Central memory CD8-positive, alpha-beta T cell (primary cell): ENCODE measurements at places on chromosomes 4 and X.

DNA sequence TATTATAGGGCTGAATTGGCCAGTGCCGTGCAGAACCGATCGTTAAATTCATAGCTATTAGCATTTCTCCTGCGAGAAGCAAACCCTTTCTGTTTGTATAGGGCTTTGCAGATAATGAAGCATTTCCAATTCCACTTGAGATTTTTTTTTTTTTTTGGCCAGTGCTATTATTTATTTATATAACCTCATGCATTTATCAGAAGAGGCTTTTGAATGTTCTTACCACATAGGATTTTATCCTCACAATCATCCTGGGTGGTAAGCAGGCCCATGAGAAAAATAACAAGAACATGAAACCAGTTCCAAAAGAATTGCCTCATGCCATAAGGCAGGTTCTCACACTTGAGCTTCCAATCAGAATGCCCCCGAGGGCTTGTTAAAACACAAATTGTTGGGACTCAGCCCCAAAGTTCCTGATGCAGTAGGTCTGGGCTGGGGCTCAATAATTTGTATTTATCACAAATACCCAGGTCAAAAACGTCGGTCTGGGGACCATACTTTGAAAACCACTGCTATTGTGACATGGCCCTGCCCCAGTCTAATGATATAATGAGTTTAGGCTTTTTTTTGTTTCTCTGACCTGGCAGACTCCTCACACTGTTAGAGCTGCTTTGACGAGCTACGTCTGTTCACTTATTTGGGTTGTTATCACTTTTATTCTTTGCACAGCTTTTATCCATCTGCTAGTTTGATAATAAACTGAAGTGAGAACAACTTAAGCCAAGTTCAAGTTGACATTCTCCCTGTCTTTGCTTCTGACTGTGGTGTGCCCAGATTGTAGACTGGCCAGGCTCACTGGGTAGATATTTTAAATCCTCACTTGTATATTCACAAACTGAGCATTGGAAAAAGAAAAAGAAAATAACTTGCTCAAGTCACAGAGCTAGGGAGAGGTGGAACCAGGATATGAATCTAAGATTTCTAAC, 20.1 kb downstream of the SUPT20HL1 start:
- DNase-seq, result no peak

DNA sequence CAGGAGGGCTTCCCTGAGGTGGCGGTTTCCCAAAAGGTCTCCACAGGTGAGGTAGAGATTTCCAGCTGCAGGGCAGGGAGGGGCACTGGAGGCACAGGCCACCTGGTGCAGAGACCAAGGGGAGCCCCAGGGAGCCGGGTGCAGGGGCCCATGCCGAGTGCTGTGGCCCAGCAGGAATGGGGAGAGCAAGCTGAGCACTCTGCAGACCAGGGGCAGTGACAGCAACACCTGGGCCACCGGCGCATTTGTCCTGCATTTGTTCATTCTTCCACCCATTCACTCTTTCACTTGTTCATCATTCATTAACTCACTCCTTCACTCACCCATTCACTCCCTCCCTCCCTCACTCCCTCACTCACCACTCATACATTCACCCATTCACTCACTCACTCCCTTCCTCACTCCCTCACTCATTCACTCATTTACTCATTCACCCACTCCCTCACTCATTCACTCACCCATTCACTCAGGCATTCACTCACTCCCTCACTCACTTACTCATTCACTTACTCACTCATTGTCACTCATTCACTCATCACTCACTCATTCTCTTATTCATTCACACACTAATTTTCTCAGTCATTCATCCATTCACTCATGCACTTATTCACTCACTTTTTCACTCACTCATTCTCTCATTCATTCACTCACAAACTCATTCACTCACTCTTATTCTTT, 16.3 kb downstream of the CPZ start:
- DNase-seq, result no peak

GRCh38 chr4:141702472-141703182, 66.2 kb downstream of the IL15 start:
- no peak for DNase-seq

DNA sequence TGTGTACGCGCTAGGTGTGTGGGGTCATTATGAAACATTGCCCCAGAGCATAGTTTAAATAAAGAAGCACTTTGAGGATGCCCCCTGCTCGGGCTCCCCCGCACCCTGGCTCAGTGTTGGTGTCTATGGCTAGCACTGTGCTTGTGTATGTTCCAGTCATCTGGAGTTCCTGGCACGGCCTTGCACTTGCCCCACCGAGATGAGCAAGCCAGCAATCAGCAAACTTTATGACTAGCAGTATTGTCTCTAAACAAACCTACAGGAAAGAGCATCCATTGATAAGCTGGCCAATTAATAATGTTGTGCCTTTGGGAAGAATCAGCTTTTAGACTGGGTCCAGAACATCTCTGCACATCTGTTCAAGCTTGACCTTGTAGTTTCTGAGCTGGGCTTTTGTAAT, 707 bp upstream of the SHROOM4 start:
- no peak for DNase-seq

DNA sequence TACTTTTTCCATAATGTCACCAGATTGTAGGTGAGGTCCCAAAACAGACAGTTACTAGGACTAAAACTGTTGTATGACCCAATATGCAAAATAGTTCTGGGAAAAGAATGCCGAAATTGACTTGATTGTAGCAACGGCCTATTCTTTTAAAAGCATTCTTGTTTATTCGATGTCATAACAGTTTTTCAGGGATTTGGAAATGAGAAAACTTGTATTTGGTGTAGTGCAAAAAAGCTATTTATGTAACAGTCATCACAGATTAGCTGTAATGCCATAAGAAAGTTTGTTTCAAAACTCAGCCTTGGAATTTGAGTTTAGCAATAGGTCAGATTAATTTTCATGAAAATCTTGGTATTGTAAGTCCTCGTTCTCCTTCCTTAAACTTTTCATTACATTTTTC, 69.2 kb upstream of the DIAPH2 start:
- DNase-seq, result no peak

DNA sequence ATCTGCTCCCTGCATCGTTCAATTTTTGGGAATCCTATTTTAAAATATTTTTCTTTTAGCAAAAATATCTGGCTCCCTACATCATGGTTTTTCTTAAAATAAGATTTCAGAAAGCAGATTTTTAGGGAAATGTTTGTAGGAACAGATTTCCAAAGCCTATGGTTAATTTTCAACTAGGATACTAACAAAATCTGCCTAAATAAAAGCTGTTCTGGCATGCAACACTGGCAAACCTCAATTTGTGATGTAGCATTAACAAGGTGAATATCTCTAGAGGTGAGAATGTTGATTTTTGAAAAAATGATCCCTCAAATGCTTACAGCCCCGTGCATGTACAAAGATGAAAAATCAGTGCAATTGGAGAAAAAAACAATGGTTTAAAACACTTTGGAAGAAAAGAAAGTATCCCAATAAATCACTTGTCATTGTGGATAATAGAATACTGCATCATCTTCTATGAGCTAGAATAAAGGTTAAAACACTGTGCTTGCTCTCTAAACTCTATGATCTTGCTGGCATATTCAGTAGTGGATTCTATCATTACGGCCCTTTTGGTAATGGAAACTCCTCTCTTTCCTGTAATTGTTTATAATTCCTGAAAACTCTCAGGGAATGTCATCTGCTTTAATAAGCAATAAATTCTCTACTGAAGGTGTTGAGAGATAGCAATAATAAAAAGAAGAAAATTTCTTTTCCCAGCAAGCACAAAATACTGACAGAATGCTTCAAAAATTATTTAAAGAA, 97.6 kb downstream of the C4orf33 start:
- no peak for DNase-seq

- no peak for DNase-seq
Measured at GRCh38 chr4:7375427-7375826, 59.3 kb downstream of the PSAPL1 start.
